Stimulated activated CD4-positive, alpha-beta T cell treated with anti-CD3 and anti-CD28 coated beads, Interleukin-4, amount 100 ng/mL, for 4 hours (primary cell): ENCODE measurements at places on chromosomes 5 and 9.

- no peak for DNase-seq
Measured at GRCh38 chr5:106680330-106680729, 990.4 kb downstream of the EFNA5 start.

- DNase-seq: no peak
Measured at GRCh38 chr9:10649076-10649475, 36.3 kb upstream of the PTPRD start.

GRCh38 chr5:73282383-73282782 lies 109.4 kb downstream of the TMEM174 start:
- DNase-seq: no peak

DNA sequence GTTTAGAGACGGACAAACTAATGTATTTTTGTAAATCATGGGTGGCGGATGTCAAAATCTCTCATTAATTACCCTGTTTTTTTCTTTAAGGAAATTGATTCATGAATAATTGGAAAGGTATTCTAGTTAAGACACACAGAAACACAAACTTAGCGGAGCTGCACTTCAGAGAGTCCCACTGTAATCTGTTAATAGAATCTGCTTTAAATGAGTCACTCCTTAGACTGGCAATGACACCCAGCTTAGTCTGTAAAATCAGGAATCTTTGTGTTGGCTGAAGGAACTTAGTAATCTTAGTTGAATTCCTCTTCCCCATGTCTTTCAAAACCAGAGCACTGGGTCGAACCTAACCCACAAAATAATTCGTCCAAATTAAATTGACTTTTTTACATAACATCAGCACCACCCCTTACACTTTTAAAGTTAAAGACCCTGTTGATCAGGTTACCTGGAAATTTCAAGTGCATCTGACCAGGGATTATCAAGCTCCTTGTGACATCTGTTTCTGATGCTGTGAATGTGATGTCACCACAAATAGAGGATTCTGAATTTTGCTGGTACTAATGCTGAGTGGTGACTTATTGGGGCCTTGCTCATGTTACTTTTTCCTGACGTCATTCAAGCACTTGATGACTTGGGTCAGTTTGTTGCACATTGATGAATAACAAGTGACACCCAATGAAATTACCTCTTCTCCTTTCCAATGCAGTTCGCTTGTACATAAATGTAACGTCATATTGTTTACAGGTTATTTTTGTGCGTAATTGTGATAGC lies 313.6 kb downstream of the KCTD16 start:
- no peak for DNase-seq

- peak; percentile 43 for DNase-seq
Measured at GRCh38 chr9:128072144-128073021, 4.4 kb downstream of the SLC25A25 start.

GRCh38 chr9:14941501-14942405 lies 31.5 kb upstream of the FREM1 start:
- no peak for DNase-seq

DNA sequence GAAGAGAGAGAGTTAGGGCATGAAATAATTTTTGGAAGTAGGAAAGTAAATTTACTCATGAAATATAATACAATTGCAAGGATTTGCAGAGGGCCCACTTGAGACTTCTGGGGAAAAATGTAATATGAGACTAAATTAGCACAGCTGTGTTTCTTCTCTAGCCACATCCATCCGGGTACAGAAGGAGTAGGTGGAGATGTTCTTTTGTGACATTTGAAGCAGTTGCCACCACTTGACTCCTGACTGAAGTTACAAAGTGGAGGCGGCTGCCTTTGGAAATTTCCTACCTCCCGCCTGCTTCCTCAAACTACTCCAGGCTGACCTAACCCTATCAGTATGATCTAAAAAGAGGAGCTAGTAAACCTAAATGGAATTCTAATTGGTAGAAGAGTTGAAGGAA lies 58.1 kb upstream of the SHISAL2B start:
- DNase-seq: no peak

DNA sequence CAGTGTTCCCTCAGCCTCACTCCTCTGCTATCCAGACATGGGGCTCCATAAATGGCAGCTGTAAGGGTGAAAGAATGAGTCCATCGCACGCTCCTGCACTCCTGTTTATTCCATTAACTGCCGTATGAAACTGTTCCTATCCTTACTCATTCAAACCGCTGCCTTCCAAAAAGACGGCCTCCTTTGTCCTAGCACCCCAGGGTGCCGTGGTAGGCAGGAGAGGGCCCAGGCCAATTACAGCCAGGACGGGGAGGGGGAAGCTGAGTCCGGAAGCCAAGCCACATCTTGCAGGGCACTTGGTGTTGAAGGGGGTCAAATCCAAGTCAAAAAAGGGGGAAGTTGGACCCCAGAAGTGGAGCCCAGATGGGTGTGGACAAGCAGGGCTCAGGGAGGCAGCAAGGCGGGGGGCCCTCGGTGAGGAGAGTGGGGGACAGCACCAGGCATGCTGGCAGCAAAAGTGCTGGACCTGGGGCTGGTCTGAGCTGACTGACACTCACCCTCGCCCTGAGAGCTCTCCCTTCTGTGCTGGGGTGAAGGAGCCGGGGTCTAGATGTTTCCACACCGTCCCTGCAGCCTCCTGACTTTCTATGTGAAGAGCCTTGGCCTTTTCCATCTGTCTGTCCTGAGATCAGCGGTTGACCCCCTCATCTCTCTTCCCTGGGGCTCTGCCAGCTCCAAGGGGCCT lies 63.3 kb downstream of the COL23A1 start:
- no peak for DNase-seq

DNA sequence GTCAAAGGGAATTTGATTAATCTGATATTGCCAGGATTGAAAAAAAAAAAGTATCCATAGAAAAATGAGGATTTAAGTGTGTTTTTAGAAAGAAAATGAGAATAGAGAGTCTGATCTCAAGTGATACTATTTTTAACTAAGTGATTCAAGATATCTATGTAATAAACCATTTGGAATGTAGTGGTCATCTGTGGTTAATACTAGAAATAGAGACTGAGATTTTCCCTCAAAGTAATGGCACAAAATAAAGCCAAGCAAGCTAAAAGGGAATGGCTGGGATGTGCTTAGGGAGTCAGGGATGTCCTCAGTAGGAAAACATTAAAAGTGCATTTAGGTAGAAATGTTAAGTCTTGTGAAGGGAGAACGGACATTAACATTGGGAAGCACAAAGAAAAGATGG lies 90.6 kb downstream of the FBXO4 start:
- no peak for DNase-seq

GRCh38 chr5:106640511-106640910 lies 1030.2 kb downstream of the EFNA5 start:
- no peak for DNase-seq

- no peak for DNase-seq
Measured at GRCh38 chr5:142521706-142522105, 164.2 kb downstream of the FGF1 start.

DNA sequence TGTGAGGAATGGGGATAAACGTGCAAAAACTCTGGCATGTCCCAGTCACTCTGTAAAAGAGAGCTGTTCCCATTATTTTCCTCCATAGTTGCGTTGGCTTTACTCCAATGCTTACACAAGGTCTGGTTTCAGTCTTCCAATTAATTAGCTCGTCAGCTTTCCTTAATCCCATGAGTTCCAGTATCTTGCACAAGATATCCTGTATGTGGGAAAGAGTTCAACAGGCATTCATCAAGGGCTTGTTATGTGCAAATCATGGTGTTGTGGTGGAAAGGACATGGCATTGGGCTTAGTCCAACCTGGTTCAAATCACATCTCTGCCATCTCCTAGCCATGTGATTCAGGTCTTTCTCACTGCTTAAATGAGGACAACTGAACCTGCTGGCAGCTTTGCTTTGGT lies 77.5 kb upstream of the PANK3 start:
- no peak for DNase-seq

GRCh38 chr9:38389313-38389712 lies 3.2 kb upstream of the ALDH1B1 start:
- DNase-seq: no peak

GRCh38 chr5:145497052-145497451 lies 338.1 kb downstream of the PRELID2 start:
- DNase-seq: no peak

DNA sequence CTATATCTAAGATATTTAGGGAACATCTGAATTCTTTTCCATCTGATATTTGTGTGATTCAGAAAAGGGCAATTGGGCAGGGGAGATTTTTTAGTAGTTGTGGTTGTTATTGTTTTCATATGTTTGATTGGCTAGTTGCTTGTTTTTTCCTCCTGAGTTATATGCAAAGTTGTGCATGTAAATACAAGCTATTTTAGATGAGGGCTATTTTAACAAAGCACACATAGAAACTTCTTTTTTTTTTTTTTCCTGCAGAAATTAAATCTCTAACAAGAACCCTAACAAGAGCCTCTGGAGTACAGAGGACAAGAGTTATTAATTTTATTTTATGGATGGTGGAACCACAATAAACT lies 559.1 kb downstream of the CETN3 start:
- DNase-seq: no peak

DNA sequence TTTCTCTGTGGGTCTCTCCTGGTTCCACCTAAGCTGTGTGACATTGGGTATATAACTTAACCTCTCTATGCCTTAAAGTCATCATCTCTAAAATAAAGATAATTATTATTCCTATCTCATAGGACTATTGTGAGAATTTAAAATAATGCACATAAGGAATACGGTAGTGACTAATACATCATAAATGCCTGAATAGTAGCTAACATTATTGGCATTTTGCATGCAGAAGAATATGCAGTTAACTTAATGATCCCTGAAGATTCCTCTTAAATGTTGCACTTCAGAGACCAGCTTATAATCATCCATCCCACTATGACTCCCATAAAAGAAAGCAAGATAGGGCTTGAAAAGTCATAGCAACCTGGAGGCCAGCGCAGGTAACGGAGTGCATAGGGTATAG lies 32.4 kb downstream of the OXCT1 start:
- DNase-seq: no peak

DNA sequence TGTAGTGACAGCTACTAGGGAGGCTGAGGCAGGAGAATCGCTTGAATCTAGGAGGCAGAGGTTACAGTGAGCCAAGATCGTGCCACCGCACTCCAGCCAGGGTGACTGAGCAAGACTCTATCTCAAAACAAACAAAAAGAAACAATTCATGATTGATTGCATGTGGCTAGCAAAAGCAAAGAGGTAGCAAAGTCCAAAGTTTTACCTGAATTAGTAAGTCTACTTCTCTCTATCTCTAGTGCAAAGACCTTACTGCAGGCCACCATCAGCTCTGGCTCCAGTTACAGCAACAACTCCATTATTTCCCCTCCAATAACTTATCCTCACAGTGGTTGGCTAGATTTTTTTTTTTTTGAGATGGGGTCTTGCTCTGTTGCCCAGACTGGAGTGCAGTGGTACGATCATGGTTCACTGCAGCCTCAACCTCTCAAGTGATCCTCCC lies 6.2 kb upstream of the SAR1B start:
- DNase-seq: no peak

- no peak for DNase-seq
Measured at GRCh38 chr5:96761618-96762017, 46.1 kb downstream of the ERAP1 start.

DNA sequence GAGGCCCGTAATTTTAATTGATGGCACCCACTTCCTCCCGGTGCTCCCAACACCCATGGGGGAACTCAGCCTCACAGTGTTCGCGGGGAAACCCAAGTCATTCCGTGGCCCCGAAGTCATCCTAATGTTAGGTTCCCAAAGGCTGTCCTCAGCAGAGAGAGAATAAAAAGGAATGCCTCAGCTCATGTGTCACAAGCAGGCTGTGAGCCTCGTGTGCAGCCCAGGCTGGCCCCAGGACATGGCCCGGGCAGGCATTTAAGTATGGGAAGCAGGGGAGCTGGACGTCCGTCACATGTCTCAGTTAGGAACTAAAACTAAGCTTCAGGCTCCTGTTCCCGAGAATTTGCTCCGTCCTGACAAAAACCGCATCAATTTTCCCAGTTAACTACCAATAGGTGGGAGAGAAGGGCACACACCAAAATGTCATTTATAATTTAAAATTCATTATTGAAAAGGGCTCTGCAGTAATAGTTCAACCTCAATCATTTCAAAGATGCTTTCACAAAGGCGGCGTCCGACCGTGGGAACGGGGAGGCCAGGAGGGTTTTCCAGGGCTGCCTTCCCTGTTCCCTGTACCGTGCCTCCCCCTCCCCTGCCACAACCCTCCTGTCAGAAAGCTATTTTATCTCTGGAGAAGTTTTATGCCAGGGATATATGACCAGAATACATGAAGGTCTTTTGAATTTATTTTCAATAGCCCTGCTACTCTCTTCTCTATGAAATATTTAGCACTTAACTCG lies 137.3 kb downstream of the FSTL4 start:
- no peak for DNase-seq

DNA sequence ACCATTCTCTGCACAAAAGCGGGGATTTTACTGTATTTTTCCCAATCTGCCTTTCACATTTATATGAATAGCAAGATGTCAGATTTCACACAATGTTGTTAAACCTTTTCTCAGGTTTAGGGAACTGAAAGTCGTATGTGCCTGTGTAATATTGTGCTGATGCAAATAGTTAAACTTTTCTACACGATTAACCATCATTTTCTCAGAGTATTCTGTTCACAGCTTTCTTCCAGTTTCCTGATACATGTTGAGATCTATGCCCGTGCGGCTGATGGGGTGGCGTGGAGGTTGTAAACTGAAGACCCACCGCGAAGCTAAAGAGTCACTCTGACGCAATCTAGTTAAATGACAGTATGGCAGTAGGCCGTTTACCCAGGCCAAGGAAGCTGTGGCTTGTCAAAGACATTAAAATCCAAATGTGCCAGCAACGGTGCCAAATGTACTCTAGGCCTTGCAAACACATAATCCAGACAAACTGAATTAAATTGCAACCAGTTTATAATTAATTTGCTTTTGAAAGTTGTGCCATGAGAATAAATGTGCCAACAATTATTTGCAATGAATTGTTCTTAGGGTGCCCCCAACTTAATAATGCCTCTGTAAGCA lies 145.7 kb downstream of the EBF1 start:
- no peak for DNase-seq

GRCh38 chr9:117875886-117876285 lies 171.7 kb downstream of the TLR4 start:
- DNase-seq: no peak

- no peak for DNase-seq
Measured at GRCh38 chr9:3099646-3100045, 255.8 kb upstream of the PUM3 start.

GRCh38 chr9:34625186-34625486 lies 3.7 kb downstream of the ARID3C start:
- no peak for DNase-seq

GRCh38 chr9:101417977-101418376 lies 17.6 kb downstream of the ALDOB start:
- DNase-seq: no peak

DNA sequence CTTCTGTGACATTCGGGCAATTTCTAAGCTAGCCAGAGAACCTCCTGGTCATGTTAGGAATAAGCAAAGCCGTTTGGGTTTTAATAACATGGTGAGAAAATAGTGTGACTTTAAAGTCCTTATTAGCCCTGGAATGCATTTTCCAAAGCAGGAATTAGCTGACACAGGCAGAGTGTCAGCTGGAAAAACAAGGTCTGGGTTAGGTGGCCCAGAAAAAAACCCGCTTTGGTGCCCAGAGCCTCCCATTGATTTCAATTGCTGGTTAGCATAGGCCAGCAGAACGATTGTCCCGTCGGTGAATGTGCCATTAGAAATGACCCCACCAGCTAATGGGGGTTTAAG lies 62.1 kb upstream of the CPEB4 start:
- no peak for DNase-seq

GRCh38 chr5:167624053-167624452 lies 667.4 kb upstream of the WWC1 start:
- DNase-seq: no peak
